ENCODE measurements at places on chromosomes 4 and X.

- no peak for DNase-seq
Measured at GRCh38 chr4:103634236-103634635, 85.5 kb downstream of the TACR3 start.

GRCh38 chrX:130014770-130015169, 32.3 kb downstream of the BCORL1 start:
- no peak for DNase-seq

DNA sequence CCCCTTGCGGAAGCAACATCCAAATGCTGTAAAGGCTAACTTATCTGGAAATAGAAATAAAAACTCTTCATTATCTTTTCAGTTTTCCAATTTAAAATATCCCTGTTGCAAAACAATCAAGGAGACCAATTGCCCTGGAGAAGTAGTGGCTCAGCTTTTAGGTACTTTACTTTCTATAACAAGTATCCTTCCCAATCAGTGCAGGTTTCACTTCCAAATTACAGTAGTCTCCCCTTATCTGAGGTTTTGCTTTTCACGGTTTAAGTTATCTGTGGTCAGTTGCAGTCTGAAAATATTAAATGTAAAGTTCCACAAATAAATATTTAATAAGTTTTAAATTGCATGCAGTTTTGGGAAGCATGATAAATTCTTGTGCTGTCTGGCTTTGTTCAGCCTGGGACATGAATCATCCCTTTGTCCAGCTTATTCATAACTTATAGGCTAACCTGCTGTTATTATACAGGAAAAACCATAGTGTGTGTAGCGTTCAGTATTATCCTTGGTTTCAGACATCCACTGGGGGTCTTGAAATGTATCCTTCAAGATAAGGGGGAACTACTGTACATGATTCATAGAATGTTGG, 973.1 kb upstream of the GRID2 start:
- no peak for DNase-seq

DNA sequence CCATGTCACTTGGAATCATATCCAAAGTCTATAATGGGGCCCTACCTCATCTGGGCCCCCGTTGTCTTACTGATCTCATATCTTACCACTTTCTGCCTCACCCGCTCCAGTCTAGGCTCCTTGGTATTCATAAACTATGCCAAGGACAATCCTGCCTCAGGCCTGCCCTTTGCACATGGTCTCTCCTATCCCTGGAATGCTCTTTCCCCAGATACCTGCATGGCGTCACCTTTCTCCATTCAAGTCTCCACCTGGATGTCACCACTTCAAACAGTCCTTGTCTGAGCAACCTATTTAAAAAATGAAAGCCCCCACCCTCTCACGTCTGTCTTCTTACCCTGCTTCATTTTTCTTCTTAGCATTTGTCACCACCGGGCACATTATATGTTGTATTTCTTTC, 8.2 kb downstream of the VGLL1 start:
- DNase-seq = no peak

GRCh38 chr4:137610960-137611359, 78.7 kb upstream of the PCDH18 start:
- no peak for DNase-seq

GRCh38 chr4:85358831-85359230, 116.1 kb upstream of the ARHGAP24 start:
- no peak for DNase-seq

- DNase-seq = no peak
Measured at GRCh38 chrX:130212371-130212770, 40.6 kb downstream of the RAB33A start.

GRCh38 chr4:53432528-53433424, 55.3 kb downstream of the FIP1L1 start:
- DNase-seq = no peak

DNA sequence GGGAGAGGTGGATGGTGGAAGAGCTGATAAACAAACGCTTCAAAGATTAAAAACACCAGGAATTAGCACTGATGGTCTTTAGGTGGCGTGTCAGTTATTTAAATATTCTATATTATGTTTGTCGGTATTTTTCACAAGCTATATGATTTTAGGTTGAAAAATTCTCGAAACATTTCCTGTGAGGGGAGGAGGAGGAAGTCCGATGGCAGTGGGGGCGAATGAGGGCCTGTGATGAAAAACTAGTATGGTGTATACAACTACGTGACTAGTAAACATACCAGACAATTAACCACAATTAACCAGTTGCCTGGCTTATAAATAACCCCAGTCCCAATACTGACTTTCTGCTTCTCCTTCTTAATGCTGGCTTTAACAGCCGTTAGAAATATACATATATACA, 595 bp upstream of the NAP1L2 start:
- no peak for DNase-seq

DNA sequence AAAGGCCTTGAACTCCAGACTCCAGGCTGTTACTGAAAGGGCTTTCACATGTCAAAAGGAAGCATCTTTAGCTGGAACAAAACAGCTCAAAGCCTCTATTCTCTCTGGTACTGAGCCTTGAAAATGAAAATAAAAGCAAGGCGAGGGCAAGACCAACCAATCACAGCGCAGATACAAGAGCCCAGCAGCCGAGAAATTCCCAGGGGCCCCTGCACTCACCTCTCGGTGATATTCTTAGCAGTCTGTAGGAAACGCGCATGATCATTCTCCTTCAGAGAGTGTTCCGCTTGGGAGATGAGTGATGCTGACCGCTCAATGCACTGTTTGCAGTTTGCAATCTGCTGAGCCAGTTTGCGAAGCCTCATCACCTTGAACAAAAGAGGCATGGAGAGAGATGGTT, 138.1 kb downstream of the MID1 start:
- DNase-seq = no peak

GRCh38 chr4:139530833-139531427, 25.1 kb downstream of the SETD7 start:
- DNase-seq = no peak

DNA sequence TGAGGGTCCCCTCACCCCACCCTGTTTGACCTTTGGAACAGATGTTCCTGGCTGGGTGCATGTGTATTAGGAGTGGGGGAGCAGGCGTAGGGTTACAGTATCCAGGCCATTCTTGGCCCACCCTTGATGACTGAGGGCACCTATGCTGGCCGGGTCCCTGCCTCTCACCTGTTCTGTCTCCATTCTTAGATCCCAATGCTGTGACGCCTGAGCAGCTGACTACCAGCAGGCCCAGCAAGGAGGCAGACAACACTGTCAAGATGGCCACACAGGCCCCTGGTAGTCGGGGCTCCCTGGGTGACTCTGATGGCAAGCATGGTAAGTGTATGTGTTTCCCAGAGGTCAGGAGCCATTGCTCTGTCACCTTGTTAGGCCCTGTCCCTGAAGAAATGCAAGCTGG, 10.9 kb downstream of the EFNB1 start:
- DNase-seq = no peak

DNA sequence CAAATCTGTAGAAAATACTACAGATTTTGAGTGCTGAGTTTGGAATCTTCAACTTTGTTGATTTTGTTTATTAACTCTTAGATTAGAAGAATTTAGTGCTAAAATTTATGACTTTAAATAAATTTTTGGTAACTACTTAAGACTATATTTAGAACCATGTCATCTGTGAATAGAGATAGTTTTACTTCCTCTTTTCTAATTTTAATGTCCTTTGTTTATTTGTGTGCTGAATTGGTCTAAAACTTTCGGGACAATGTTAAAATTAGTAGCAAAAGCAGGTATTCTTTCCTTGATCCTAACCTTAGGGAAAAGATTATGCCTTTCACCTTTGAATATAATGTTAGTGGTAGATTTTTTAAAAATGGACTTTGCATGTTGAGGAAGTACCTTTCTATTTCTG, 119.7 kb upstream of the CXorf51A start:
- no peak for DNase-seq

GRCh38 chrX:12984603-12985319, 9.9 kb downstream of the TMSB4X start:
- DNase-seq = peak; percentile 66

DNA sequence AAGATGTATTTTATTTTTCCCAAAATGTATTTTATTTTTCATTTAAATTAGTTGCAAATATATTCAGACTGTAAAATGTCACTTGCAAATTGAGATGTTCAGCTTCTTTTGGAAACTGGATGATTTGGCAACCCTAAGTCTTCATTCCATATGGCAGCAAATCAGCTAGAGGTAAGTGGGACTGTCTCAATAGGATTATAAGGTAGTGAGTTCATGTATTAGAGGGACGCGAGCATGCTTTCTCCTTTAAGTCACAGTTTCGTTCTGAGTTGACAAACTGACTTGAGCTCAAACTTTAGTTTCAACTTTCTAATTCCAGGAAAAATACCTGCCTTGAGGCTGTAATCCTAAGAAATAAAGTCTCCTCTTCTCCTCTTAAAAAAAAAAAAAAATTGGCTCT, 44.2 kb upstream of the TMEM131L start:
- DNase-seq = no peak

- no peak for DNase-seq
Measured at GRCh38 chr4:16083241-16084191, at the start of gene PROM1. TSS of gene PROM1 (minus strand) at chr4:16084023. CDS start at chr4:16075906, 8,117 bp downstream.

DNA sequence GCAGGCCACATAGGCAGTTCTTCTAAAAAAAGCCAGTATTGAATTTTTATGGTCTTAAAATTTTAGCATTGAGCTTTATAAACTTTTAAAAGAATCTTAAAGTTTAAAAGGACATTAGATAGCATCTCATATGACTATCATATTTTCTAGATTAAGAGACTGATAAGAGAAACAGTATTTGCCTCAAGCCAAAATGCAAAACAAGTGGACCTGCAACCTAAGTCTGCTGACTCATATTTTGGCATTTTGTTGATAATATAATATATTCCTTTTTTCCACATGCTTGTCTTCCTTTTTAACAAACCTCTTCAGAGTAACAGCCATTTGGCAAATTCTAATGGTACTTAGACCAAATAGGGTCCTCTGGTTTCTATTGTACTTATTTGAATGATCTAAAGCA, 328.5 kb upstream of the GALNTL6 start:
- no peak for DNase-seq

All from skeletal muscle cell (primary cell).